ENCODE measurements at places on chromosomes 11 and 22. TPM values are rescaled to one million over a fixed set of nuclear protein-coding genes. Genes with fewer than 3 reads are reported as not detected.

DNA sequence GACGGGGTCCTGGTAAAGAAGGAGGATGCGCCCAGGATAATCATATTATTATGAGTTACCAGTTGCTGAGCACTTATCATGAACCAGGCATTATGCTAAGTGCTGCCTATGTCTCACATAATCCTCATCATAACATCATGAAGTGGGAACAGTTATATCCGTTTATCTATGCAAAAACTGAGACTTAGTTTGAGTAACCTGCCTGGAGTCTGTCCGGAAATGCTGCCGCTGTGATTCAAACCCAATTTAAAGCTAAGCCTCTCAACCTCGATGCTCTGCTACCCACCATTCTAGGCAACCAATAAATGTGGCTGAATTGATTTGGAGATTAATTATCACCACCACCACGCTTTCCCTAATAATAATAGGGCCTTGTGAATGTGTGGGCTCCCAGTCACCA lies 111.5 kb upstream of the CLMP start:
- DNase-seq, result no peak

Gene CCND1
- 160 TPM for total RNA-seq

GRCh38 chr11:12693479-12694182 lies 19.4 kb downstream of the TEAD1 start:
- peak; percentile 33 for DNase-seq

Gene OR10A2
- total RNA-seq, result not detected

Gene TMEM191C
- total RNA-seq, result 1.5 TPM

DNA sequence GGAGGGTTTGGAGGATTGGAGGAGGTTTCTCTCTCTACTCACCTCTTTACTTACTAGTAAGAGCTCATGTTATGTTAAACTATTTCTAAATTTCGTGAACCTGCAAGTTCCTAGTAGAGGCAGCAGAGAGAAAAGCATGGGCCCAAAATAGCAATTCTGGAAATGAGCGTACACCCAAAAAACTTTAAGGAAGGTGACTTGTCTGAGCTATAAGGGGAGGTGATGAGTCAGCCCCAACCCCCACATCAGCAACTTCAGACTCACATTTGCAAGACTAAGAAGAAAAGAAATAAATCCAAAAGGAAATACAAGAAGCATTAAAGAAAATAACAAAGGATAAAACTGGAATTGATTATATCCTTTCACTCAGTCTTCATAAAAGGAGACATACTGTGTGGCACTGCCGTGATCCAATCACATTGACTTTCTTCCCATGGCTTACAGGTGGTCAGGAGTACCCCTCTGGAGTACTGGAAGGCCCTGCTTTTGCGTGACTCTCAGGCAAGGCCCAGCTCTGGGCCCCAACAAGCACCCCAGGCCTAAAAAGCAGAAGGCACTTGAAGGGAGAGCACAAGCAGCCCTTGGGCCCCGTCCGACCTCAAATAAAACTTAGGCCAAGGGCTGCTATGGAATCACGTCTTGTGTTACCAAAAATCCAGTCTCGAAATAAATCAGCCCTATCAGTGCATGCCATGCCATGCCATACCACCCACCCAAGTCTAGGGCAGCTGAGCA lies 14.3 kb downstream of the PACSIN2 start:
- no peak for DNase-seq

GRCh38 chr11:108669711-108670110 lies 4.8 kb downstream of the DDX10 start:
- no peak for DNase-seq

- no peak for DNase-seq
These were observed 5.9 kb downstream of the ATG2A start for GRCh38 chr11:64911142-64911541.

DNA sequence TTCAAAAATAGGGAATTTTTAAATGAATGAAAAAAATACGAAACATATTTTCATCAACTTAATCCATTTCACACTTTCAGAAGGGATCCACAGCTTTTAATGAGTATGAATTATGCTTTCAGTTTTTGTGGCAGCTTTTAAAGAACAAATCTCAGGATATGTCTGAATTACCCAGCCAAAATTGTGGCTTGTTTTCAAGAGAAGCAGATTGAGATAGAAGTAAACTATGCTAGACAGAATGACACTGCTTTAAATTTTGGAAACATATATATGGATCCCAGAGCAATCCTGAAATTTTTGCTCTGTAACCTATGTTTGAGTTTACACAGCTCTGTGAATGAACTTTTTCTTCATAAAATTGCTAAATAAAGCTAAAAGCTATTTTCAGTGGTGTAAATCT lies 2.4 kb upstream of the HINFP start:
- DNase-seq, result no peak

- DNase-seq, result no peak
These were observed 7.3 kb downstream of the C22orf31 start for GRCh38 chr22:29054251-29054767.

DNA sequence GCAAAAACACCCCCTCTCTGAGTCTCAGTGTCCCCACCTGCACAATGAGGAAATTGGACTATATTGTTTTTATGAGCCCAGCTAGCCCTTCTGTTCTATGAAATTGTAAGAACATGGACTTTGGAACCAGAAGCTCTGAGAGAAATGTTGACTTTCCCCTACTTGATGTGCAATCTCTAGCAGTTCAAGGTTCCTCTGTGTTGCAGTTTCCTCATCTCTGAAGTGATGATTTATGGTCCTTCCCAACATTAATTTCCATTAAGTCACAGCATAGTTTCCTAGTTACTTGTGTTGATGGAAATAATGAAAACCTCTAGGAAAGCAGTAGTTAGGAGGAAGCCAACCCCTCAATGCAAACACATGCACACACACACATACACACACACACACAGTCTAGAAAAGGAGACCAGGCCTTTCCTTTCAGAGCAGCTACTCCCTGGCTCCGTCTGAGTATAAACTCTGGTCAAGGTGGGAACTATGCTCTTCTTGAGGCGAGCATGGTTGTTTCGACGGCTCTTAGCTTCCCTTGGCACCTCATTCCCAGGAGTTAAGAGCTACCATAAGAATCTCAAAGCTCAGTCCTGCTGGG lies 518.4 kb downstream of the SOX6 start:
- no peak for DNase-seq

- DNase-seq, result no peak
These were observed 386.6 kb upstream of the NARS2 start for GRCh38 chr11:78961247-78961646.

GRCh38 chr11:69949327-69949726 lies 128.8 kb upstream of the ANO1 start:
- peak; percentile 15 for DNase-seq

Gene OR56A1
- not detected for total RNA-seq

Gene VPREB3
- total RNA-seq, result 0.69 TPM

DNA sequence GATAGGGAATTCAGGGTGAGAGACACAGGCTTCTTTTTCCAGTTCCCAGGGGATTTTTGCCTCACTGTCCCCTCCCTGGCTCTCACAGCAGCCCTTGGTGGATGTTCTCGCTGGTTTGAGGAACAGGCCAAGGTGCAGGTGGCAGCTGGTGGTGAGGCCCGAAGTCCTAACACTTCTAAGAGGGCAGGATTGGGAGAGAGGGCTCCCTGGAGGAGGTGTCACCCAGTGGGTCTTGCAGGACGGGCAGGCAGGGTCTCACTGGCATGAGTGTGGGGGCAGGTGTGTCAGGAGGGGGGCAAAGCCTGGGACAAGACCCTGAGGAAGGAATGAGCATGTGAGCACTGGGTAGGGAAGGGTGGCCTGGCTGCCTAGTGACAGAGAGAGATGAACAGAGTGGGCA lies 9.2 kb downstream of the ADORA2A start:
- DNase-seq, result no peak

DNA sequence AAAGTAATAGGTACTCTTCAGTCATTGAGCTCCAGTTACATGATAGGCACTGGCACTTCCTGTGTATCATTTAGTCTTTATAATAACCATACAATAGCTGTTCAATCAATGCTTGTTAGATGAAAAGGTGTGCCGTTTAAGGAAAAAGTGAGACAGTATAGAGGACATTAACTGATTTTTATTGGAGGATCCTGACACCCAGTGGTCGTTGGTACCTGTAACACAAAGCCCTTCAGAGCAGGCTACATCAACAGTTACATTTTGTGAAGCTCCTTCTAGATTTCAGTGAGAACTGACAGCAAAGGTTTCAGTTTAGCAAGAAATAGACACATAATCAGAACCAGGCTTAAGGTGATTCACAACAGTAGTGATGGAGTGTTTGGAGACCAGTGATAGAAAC lies 44.2 kb downstream of the CCDC81 start:
- DNase-seq, result no peak

Gene UBASH3B
- total RNA-seq, result 2.6 TPM

Measured in left ventricle myocardium inferior (tissue), 1 donor.